Bone marrow (tissue), 2 donors: ENCODE measurements at places on chromosomes 12 and 14.

- no peak for DNase-seq
Measured at GRCh38 chr12:113818833-113819232, 147.3 kb downstream of the RBM19 start.

DNA sequence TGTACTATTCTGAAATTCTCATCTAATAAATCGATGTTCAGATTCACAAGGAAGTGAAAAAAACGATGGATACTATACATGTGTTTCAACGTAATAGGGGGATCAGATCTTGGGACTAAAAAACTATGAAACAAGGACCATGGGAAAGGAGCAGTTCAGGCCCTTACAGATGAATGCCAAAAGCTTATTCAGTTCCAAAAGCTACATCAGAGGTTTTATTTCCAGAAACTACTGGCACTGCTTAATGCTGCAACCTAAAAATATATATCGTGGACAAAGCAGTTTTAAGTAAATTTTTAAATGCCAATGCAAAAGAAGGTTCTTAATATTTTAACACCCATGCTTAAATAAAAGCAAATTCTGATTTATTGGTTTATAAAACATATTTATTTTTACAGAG, 38.5 kb downstream of the LRIG3 start:
- no peak for DNase-seq

DNA sequence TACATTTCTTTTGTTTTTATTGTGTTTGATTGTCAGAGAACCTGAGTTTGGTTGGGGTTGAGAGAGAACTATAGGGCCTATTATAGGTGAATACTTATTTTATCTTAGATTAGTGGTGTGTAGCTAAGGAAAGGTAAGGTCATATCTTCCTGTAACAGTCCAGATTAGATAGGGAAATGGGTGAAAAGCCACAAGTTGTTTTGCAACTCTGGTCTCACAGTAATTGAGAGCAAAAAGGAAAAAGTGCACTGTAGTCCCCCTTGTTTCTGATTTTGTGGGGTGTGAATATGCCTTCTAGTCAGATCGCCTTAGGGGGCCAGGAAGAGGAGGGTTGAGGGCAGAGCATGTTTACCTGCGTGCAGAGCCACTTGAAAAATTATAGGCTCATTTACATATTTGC, 8.9 kb downstream of the MSRB3 start:
- no peak for DNase-seq

GRCh38 chr14:100530270-100531072, 56.7 kb downstream of the BEGAIN start:
- DNase-seq: no peak

DNA sequence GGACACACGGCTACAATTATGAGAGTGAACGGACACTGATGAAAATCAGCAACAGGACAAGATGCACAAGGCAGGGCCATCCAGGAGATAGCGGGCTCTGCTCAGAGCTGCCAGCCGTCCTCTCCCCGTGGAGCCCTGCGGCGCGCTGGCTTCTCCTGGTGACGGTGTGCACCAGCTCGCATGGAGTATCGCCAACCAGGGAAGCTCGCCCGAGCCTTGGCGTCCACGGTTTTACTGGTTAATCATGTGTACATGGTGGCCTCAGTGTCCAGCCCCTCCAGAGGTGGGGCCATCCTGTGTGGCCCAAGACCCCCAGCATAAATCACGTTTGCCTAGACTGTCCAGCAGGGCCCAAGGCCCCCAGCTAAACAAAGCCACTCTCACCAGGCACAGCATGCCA, 31.2 kb upstream of the DYNC1H1 start:
- no peak for DNase-seq

GRCh38 chr12:99959549-99960170, 25.1 kb downstream of the ANKS1B start:
- no peak for DNase-seq

- DNase-seq: no peak
Measured at GRCh38 chr12:65603438-65604351, 220.6 kb upstream of the HMGA2 start.

DNA sequence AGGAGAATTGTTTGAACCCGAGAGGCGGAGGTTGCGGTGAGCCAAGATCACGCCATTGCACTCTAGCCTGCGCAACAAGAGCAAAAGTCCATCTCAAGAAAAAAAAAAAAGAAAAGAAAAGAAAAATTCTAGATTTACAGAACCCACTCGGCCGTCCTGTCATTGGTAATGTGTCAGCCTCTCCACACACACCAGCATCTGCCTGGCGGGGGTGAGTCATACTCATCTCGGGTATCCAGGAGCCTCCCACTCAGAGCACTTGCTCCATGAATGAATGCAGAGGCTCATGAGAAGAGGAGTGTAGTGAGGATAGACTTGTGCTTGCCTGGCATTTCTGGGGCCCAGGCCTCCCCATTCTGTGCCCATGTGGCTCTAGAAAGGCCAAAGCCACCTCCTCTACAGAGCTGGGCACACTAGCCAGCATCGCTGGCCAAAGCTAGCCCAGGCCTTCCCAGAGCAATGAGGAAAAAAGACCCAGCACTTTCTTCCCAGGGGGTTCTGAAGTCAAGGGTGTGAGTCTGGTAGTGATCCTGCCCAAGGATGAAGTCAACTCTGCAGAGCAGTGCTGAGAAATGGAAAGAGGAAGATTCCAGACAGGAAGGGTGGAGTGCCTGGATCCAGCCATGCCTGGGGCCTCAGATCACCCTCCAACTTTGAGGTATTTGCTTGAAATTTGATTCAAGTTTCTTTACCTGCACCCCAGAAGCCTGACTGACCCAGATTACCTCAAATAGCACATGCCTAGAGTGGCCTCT, 31.2 kb upstream of the KLC1 start:
- no peak for DNase-seq

- DNase-seq: no peak
Measured at GRCh38 chr14:103753774-103754173, 38.2 kb downstream of the ZFYVE21 start.

DNA sequence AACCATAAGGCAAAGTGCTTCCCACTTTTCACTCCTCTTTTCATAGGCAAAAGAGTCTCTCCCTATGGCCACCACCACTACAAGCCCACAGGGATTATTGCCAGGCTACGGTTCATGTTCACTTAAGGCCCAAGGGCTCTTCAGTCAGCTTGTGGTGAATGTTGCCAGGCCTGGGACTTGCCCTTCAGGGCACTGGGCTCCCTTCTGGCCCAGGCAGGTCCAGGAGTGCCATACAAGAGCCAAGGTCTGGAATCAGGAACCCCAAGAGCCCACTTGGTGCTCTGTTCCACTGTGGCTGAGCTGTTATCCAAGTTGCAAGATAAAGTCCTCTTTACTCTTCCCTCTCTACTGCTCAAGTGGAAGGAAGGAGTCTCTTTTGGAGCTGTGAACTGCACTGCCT, 307.6 kb downstream of the FUT8 start:
- no peak for DNase-seq

DNA sequence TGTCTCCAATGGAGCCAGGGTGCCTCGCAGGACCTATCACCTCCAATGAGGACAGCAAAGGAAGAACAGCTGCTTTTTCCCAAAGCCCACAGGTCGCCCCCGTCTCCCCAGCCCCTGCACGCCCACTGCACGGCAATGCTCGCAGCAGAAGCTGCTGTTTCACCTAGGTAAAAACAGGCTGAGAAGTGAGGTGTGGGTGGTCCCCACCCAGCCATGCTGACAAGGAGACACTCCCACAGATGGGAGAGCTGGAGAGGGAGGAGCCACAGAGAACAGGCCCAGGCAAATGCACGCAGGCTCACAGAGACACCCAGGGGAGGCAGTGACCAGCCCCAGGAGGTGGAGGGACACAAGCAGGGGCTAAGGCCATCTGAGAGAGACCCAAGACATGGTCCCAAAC, 10.4 kb downstream of the CFAP73 start:
- DNase-seq: no peak

GRCh38 chr12:121250359-121250758, 40.4 kb downstream of the P2RX4 start:
- DNase-seq: no peak

- DNase-seq: peak; percentile 24
Measured at GRCh38 chr12:107912421-107913004, 138.0 kb downstream of the ASCL4 start.

DNA sequence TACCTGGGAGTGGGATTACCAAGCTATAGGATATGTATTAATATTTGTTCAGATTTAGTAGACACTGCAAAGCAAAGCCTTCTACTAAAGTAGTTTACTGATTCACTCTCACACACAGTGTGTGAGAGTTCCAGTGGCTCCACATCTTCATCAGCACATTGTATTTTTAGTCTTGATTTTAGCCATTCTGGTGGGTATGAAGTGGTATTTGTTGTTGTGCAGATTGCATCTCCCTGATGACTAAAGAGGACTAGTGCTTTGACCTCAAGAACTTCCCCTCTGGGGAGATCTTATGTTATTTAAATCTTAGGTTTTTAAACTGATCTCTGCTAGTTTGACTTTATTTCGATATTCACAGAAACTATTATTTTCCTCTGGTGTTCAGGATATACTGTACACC, 479.7 kb upstream of the RGS6 start:
- no peak for DNase-seq

GRCh38 chr12:26768611-26769603, 64.1 kb downstream of the ITPR2 start:
- no peak for DNase-seq

GRCh38 chr12:123384318-123384993, 524 bp downstream of the KMT5A start:
- DNase-seq: no peak

DNA sequence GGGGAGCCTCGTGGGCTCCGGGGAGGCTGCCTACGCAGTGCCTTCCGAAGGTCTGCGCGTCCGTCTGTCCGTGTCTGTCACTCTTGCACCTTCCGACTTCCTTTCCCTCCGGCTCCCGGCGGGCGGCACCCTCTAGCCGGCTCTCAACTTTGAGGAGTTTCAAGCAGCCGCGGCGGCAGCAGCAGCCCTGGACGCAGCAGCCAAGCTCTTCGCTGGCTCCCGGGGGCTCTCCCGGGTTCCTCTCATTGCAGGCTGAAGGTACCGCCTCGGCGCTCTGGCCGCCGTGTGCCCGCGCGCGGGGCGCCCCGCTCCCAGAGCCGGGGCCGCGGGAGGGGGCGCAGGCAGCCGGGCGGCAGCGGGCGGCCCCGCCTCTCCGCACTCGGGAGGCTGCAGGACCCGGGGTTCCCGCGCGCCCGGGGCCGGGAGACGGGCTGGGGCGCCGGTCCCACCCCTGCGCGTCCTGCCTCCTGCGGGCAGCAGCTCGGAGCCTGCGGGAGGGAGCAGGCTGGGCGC, at the start of the genes AMIGO2 and PCED1B:
TSS of gene AMIGO2 (minus strand) at position 492 of the 513 bp plus-strand sequence. CDS start 957 bp downstream, outside the sequence.
TSS of gene PCED1B (plus strand) at position 154 of the 513 bp plus-strand sequence. CDS start 155,443 bp downstream, outside the sequence.
- peak; percentile 47 for DNase-seq

GRCh38 chr14:89371585-89372511, 45.2 kb downstream of the FOXN3 start:
- no peak for DNase-seq

GRCh38 chr14:47009615-47010014, 358.0 kb upstream of the RPL10L start:
- no peak for DNase-seq

- peak; percentile 66 for DNase-seq
Measured at GRCh38 chr14:105487449-105487985, 831 bp downstream of the CRIP1 start.

GRCh38 chr12:60529261-60529660, 933.4 kb downstream of the SLC16A7 start:
- no peak for DNase-seq

DNA sequence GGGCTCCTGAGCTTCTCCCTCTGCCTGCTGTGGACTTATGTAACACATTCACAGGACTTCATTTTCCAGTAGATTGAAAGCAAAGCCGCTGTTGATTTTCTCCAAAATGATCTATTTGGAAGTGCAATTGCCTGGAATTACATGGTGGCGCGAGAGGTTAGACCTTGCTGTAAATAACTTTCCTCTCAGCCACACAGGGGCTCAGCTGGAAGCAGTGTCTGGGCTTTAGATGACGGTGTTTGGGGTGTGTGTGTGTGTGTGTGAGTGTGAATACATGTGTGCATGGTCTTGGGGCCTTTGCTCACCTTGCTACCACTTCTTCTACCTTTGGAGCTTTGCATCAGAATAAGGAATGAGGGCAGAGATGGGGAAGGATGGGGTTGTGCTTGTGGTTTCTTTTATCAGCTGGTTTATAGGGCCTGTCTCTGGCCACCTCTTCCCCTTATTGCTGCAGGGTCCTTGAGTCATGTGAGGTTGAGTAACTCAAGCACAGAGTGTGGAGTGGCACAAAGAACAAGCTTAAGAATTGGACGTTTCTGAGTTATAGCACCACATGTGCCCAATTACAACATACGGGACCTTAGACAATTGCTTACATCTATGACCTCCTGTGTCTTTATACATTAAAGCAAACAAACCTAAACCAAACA, 280.6 kb downstream of the NRXN3 start:
- DNase-seq: no peak

DNA sequence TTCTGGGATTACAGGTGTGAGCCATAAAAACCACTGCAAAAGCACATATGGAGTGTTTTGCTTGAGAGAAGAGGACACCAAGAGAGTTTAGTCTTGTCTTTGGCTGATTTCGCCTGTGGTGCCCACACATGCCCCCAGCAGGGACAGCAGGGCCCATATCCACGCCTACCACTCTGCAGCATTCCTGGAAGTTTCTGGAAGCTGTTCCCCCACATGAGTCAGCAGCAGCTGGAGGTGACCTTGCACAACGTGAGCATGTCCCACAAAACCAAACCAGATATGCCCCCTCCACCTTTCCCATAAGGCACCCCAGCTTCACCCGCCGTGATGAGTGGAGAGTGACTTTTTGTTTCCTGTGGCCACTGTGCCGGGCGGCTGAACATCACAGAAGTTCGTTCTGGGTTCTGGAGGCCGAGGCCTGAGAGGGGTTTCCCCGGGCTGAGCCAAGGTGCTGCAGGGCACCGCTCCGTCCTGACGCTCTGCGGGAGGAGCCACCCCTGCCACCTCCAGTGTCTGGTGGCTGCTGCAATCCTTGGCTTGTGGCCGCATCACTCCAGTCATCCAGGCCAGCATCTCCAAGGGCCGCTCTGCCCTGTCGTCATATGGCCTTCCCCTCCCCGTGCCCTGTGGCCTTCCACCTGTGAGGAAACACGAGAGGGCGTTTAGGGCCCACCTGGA, 4.7 kb downstream of the ASPG start:
- DNase-seq: no peak

GRCh38 chr14:88496414-88496813, 58.4 kb downstream of the PTPN21 start:
- no peak for DNase-seq

- no peak for DNase-seq
Measured at GRCh38 chr12:27968972-27969623, 3.4 kb downstream of the PTHLH start.

DNA sequence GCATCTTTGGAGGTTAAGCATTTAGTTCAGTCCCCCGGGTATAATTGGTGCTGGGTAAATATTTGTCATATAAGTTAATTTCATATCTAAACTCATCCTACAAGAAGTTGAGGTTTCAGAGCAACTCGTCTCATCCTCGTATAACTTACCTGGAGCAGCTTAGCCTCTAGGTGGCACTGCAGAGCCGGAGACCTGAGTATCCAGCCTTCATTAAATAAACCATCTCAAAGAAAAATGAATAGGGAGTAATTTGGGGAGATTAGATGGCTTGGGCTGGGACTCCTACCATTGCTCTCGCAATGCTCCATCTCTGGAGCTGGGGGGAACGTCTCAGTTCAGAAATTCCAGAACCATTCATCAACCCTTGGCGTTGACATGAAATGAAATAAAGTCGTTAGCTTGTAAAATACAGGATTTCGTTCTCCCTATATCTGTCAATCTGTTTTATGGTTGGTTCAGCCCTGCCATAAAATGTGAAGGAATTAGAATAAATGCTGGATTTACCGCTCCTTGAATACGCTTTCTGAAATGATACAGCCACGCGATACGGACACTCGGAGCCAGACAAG, 122.9 kb upstream of the TMEM132D start:
- DNase-seq: no peak
